Activated gamma-delta T cell treated with Interleukin-2 at 50 U/mL for 16 hours (primary cell): ENCODE measurements at places on chromosomes 2 and 18.

- no peak for DNase-seq
Observed at GRCh38 chr2:51959696-51960095, 927.8 kb upstream of the NRXN1 start.

- no peak for DNase-seq
Observed at GRCh38 chr2:156319811-156320485, 12.6 kb downstream of the NR4A2 start.

DNA sequence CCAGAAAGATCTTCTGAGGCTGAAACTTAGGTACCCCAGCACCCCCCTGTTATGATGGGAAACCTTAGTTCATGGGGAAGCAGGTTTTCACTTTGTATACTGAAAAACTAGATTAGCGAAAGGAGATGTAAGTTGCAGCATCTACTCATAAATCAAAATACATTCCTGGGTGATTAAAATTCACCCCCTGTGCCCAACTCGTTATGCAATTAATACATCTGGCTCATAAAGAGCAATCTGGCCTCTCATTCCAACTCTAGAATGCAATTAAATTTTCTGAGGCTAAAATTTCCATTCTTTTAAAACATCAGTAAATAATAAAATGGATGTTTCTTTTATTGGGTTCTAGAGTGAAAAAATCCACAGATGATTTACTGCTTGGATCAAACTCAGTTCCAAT is 110.9 kb upstream of the BZW1 start:
- DNase-seq, result no peak

- no peak for DNase-seq
Observed at GRCh38 chr18:7789856-7790552, 222.9 kb downstream of the PTPRM start.

- DNase-seq, result no peak
Observed at GRCh38 chr2:174122185-174122584, 126.1 kb downstream of the OLA1 start.

DNA sequence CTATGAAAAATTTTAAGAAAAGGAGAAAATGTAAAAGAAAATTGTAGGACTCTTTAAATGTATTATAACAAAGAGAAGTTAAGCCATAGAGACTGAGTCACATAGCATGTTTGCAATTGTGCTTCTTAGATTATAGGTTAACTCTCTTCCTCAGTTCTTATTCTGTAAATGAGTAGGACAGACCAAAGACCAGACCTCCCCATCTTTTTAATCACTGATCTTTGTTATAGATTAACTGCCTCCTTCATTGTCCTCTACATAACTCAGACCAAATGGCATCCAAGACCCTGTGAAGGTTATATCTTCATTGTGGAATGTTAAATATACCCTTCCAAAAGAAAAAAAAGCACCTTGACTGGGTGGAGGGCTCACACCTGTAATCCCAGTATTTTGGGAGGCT is 316.9 kb upstream of the LRRTM4 start:
- DNase-seq, result no peak

- DNase-seq, result no peak
Observed at GRCh38 chr18:72940986-72941385, 73.2 kb upstream of the NETO1 start.

DNA sequence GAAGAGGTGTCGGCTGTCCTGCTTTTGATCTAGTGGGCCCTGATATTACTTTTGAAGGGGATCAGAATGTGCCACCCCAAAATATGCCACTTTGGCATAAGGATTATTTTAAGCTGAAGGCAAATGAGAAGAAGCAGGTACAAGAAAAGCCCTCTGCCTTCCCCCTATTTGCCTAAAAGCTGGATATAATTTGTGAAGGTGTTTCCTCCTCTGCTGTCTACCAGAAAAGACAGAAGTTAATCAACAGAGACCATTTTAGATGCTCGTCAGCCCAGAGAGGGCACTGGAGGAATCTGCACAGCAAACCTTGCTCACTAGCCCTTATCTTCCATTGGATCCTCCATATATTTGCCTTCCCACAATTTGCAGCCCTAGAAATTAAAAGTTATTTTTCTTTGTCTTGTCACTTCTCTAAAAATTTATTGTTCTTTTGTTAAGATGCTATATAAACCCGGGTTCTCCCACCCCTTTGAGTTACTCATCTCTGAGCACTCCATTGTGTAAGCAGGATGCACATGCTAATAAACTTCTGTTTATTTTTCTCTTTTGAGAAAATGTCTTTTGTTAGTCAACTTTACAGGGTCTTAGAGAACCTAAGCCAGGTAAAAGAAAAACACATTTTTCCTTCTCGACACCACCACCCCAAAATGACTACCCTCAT is 163.2 kb upstream of the SLC1A4 start:
- no peak for DNase-seq

DNA sequence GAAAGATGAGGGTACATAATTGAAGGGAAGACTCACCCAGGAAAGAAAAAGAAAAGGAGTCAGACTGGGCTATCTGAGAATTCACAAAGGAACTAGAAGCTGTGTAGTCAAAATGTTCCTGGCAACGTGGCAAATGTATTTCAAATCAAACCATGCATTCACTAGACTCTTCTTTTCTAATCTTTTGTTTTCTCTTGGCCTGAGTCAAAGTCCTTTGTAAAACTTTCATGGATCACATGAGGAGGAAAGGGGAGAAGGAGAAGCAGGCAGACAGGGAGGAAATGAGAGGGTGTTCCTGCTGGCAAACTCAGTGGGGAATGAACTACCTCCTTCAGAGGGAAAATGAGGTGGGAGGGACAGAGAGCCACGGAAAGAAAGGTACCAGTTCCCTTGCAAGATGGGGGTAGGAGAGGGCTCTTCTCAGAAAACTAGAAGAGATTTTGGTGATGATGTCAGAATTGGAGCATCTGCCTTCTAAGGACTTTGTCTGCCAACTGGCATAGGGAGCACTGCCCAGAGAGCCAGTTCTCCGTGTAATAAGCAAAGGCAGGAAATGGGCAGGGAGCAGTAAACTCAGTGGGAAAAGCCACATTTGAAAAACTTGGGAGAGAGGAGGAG is 51.4 kb downstream of the SLC8A1 start:
- DNase-seq, result no peak

GRCh38 chr2:193796847-193797246 is 1602.1 kb upstream of the TMEFF2 start:
- DNase-seq, result no peak

- no peak for DNase-seq
Observed at GRCh38 chr18:47191961-47192360, 15.8 kb upstream of the IER3IP1 start.

DNA sequence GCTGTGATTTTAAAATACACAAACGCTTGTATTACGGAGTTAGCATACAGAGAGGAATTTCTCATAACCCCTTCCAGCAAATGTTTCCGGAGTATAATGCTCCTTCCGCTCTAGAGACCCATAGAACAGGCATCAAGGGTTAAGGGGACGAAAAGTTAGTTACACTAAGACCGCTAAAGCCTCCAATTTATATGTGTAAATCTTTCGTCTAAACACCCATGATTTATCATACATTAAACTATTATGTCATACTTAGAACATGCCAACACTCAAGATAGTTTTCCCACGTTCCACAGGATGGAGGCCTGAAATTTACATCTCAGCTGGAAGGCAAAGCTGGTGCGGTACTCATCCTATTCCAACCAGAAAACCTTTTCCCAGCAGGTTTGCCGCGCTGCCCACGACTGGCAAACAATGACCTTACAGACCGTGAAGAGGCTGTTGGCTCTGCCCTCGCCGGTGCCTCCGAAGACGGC is 650 bp downstream of the ORMDL1 start:
- DNase-seq, result no peak

- no peak for DNase-seq
Observed at GRCh38 chr18:70293166-70293565, 4.3 kb downstream of the SOCS6 start.

GRCh38 chr2:43225093-43225787 is 1.2 kb downstream of the ZFP36L2 start:
- peak; percentile 68 for DNase-seq

DNA sequence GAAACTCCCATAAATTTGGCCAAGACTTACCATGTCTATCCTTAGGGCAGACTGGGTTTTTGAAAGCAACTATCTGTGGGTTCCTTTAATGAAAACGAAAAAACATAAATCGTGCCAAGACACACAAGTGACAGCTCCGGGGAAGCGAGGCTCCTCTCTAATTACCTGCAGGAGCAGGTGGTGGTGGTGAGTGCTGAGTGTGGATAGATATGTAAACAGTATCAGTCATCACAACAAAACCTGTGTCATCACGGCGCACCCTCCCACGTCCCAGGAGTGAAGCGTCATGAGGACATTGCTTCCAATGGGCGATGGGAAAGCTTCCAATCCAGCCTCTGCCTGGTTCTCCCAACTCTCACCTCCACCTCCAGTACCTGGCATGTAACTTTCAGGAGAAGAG is 31.3 kb downstream of the ACKR3 start:
- no peak for DNase-seq

GRCh38 chr2:196086517-196087368 is 18.1 kb upstream of the DNAH7 start:
- no peak for DNase-seq

DNA sequence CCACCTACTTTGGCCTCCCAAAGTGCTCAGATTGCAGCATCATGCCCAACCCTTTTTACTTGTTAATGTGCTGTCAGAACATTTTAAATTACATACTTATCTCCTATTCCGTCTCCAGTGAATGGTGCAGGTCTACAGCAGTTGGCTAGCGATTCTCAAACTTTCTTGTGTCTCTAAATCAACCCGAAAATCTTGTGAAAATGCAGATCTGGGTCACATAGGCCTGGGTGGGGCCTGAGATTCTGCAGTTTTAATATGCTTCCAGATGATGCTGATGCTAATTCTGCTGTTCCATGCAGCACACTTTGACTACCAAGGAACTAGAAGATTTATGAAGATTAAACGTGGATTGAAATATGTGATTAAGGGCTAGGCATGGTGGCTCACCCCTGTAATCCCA is 14.8 kb upstream of the ACSL3 start:
- DNase-seq, result no peak

DNA sequence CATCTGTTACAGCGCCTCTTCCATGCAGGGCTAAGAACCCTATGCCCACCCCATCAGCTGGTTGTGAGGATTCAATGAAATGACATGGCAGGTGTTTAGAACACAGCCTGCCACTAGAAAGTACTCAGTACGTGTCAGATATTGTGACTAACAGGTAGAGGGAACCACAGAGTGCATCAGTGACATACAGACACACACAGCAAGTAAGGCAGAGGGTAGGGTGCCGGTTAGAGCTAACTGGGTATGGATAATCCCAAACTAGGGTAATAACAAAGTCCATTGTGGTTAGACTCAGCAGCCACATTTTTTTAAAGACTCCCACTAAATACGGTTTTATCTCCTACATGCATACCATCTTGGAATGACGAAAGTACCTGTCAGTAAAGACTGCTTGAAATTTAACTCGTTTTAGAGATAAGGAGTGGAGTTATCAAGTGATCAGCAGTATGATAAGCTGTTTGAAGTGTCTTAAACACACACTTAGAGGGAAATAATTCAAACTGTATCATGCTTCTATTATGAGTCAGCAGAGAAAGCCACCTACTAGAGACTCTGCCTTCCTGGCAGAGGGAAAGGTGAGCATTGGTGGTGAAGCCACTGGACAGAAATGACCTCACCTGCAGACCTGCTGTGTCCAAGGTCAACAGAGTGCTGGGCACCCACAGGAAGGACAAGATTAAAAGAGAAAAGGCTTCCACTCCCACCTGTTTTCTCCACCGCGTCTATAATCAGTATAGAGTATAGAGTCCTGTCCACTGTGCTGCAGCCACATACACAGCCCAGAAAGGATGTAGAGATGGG is 20.6 kb downstream of the MPPE1 start:
- no peak for DNase-seq

DNA sequence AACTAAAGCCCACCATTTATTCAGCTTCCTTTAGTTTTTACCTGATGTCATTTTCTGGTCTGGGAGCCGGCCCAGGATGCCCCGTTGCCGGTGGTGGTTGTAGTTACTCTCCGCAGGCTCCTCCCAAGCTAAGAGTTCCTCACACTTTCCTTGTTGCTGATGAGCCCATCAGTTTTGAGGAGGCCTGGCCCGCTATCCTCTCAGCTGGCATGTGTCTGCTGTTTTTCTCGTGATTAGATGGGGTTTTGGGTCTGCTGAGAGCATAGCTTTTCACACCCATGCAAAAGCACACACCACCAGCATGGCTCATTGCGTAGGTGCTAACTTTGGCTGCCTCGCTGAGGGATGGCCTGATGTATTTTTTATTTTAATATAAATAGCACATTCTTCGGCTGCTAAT is 72.1 kb downstream of the PSMG2 start:
- DNase-seq, result no peak

- DNase-seq, result no peak
Observed at GRCh38 chr2:226074391-226074790, 674.9 kb downstream of the NYAP2 start.
